Esophagus squamous epithelium (tissue), 5 donors: ENCODE measurements at places on chromosomes 6 and 20.

DNA sequence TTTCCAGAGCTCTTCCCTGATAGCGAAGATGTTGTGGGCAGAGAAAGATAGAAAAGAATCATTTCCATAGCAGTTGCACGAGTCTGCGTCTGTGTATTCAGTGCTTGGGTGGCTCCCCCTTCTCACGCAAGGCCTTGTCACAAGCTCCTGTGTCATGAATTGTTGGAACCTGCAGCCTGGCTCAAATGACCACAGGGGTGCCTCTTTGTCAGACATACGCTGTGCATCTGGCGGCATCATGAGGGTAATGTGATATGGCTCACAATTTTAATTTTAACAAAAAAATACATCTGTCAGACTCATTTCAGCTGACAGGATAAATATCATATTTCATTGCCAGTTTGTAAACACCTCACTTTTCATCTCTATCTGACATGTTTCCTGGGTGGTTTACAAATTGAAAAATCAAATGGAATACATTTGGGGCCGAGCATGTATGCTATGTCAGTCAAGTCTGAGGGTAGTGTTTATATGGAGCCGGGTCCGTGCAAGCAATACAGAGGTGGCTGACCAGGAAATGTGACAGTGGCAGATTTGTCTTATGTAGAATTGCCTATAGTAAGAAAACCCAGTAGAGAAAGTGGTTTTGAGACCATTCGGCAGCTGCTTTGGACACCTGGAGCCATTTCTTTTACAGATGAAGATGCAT is 90.9 kb downstream of the CAP2 start:
- no peak for DNase-seq

DNA sequence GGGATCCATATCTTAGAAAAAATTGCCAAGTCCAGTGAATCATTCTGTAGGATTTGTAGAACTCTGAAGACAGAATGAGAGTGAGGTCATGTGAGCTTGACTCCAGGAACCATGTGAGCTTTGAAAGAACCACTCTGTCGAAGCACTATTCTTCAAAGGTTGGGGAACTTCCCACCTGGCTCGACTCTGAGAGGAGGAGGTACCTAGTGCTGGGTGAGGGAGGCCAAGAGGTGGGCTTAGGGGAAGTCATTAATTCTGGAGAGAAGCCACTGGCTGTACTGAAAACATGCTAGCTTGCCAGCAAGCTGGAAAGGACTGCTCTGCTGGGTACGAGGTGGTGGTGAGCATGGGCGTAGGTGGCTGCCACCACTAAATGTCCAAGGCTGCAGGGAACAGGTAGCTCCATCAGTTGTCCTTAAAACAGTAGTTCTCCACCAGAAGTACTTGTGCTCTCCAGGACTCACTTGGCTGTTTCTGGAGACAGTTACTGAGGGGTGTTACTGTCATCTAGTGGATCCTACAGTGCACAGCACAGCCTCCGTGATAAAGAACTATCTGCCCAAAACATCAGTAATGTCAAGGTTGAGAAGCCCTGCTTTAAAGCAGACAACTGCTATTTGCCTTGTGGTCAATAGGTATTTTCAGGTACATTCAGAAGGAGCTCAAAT is 34.7 kb upstream of the SYNJ2 start:
- DNase-seq: no peak

GRCh38 chr6:133833949-133834359 is 55.0 kb upstream of the TCF21 start:
- DNase-seq: no peak

GRCh38 chr6:91442342-91442741 is 855.5 kb upstream of the MAP3K7 start:
- DNase-seq: no peak

GRCh38 chr20:57847104-57847503 is 137.3 kb upstream of the PMEPA1 start:
- no peak for DNase-seq

DNA sequence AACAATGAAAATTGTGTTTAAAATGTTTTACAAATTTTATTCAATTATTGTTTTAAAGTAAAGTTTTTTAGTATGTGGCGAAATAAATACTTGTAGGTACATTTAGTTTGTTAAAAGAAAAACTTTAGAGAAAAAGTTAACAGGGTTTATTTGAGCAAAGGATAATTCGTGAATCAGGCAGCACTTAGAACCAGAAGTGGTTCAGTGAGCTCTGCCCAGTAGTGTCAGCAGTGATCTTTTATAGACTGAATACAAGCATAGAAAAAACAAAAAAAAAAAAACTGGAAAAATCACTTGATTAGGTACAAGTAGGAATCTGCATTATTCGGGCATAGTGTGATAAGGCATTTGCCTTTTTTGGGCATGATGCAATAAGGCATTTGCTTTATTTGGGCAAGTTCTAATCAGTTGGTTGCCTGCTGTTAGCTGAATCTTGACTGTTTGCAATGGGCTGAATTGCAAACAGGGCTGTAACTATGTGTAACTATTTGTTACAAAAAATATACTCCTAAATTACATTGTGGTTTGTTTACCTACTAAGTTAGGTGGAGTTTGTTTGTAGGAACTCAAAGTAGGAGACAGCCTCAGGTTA is 122.9 kb upstream of the MMS22L start:
- DNase-seq: no peak

GRCh38 chr6:77816766-77817270 is 164.0 kb downstream of the MEI4 start:
- DNase-seq: no peak

GRCh38 chr6:105601541-105602236 is 198.8 kb upstream of the PREP start:
- no peak for DNase-seq

- no peak for DNase-seq
Measured at GRCh38 chr20:63084563-63084927, 77.8 kb upstream of the BHLHE23 start.

GRCh38 chr6:80633412-80633811 is 526.9 kb downstream of the BCKDHB start:
- no peak for DNase-seq

DNA sequence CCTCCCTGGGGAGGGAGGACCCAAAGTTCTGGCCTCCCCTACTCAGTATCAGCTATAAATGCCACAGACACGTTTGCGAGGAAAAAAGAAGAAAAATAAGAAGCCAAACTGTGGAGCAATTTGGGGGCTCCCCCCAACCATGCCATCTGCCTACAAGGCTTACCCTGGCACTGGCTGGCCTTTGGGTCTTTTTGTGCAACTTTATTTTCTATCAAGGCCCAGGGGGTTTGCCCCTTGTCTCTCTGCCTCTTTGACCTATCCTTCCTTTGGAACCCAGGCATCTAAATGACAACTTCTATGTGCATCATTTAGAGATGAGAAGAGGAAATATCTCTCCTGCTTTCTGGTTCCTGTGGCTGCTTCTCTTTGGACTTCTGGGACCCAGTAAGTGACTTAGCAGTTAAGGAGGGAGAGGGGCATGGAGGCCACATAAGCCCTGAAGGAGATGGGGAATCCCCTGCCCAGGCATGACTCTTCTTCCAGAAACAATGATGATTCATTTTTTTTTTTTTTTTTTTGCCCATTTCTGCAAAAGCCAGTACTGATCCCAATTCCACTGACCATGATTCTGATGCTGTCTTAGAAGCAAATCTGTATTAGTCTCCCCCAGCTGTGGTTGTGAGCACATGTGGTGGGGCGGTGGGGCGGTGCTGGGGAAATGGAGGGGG is at the start of gene MUC22:
TSS of gene MUC22 (plus strand) at position 82 of the 668 bp plus-strand sequence. CDS start at position 315, 233 bp downstream.
- DNase-seq: no peak

GRCh38 chr6:102895683-102896082 is 1502.2 kb downstream of the GRIK2 start:
- no peak for DNase-seq

GRCh38 chr6:147633191-147633590 is 124.7 kb downstream of the SAMD5 start:
- DNase-seq: no peak

DNA sequence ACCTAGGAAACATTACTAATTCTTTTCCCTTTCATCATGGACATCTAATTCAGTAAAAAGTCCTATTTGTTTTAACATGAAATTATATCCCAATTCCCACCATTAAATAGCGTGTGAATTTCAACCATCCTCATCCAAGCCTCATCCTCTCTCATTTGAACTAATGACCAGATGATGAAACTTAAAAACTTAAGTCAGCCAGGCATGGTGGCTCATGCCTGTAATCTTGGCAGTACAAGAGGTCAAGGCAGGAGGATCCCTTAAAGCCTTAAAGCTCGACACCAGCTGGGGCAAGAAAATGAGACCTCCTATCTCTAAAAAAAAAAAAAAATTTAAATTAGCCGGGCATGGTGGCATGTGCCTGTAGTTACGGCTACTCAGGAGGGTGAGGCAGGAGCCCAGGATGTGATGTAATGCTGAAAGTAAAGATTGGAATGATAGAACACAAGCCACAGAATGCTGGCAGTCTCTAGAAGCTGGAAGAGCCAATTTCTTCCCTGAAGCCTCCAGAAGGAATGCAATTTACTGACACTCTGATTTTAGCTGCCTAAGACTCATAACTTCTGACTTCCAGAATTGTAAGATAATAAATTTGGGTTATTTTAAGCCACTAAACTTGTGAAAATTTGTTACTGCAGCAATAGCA is 27.1 kb upstream of the HAO1 start:
- no peak for DNase-seq

DNA sequence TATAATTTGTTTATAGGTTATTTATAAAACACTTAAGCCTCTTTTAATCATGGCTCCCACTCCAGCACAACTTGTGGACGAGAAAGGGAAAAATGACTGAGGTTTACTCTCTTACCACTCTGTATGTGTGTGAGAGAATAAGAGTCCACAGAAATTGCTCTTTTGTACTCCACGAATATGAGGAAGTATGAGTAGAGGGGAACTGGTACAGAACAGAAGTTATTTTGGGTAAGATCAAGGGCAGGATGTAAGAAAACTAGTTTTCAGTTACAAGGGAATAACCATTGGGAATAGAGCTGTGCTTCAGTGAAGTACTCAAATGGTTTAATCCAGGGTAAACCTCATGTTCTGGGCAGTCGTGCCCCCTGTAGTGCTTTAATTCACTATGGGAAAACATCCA is 72.6 kb downstream of the REV3L start:
- DNase-seq: no peak

DNA sequence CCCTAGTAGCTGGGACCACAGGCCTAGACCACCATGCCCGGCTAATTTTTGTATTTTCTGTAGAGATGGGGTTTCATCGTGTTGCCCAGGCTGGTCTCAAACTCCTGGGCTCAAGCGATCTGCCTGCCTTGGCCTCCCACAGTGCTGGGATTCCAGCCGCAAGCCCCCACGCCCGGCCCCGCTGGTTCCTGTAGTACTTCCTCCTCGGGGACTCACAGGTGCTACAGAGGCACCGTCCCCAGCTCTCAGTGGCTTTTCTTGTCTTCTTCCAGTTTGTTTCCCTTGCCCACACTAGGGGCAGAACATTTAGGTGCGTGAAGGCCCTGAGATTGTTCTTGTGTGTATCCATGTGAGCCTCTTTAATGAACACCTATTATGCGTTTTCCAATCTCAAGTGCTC is 773 bp upstream of the ZBP1 start:
- DNase-seq: no peak

- no peak for DNase-seq
Measured at GRCh38 chr20:32482442-32483261, 102.5 kb downstream of the NOL4L start.

DNA sequence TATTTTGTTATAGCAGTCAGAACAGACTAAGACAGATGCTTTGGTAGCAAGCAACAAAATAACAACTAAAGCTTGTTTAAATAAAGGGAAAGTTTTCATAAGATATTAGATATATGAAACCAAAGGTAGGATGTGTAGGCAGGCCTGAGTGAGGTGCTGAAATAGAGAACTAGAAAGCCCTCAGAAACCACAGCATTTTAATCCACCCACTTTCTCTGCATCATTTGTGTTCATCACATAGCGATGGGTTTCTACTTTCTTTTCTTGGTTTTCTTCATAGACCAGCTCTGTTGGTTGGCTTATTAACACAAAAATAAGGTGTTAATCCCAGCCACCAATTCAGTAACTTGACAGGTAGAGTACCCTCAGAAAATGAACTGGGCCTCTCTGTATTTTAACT is 58.6 kb downstream of the RPS12 start:
- DNase-seq: no peak

GRCh38 chr6:165548450-165548849 is 114.6 kb downstream of the PDE10A start:
- DNase-seq: no peak

DNA sequence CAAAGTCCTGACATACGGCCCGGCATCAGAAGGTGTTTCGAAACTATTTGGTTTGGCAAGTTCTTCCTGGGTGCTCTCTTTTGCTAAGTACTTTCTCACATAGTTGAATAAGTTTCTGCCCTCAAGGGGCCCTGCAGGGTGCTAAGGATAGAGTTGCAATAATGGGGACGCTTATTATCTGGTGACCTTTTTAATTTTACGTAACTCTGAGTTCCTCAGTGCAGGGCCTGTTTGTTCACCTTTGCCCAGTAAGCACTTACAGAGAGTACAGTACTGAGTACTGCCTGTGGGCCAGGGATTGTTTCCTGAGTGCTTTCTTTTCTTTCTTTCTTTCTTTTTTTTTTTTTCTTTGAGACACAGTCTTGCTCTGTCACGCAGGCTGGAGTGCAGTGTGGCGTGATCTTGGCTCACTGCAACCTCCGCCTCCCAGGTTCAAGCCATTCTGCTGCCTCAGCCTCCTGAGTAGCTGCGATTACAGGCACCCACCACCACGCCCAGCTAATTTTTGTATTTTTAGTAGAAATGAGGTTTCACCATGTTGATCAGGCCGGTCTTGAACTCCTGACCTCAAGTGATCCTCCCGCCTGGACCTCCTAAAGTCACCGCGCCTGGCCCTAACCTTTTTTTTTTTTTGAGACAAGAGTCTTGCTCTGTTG is 4.5 kb upstream of the PXMP4 start:
- DNase-seq: no peak

DNA sequence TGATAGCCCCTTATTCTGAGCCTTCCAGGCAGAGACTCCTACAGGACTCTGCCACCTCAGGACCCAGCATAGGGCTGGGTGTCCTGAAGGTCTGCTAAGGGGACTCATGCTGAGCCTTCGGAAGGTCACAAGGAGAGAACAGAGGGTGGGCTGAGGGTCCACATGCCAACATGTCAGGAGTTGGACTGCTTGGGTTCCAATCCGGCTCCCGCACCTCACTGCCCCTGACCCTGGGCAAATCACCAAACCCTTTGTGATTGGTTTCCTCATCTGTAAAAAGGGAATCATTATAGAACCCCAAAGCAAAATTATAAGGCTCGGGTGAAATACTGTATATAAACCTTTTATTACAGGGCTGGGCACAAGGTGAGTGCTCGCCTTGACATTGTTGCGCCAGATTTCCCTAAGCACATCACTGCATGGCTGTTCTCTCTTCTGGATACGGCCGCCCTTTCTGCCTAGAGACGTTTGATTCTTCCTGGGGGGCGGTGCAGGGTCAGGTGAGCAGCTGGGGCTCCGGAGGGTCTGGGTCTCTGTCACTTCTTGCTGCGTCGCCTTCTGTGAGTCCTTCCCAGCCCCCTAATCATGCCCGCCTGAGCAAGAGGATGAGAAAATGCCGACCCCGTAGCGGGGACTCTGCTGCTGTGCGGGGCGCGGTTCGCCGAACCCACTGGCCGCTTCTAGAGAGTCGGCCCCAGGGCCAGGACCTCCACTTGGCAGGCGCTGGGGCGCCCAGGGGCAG is 90.5 kb upstream of the EPB41L1 start:
- no peak for DNase-seq
